ENCODE measurements at places on chromosomes 16 and 17.

DNA sequence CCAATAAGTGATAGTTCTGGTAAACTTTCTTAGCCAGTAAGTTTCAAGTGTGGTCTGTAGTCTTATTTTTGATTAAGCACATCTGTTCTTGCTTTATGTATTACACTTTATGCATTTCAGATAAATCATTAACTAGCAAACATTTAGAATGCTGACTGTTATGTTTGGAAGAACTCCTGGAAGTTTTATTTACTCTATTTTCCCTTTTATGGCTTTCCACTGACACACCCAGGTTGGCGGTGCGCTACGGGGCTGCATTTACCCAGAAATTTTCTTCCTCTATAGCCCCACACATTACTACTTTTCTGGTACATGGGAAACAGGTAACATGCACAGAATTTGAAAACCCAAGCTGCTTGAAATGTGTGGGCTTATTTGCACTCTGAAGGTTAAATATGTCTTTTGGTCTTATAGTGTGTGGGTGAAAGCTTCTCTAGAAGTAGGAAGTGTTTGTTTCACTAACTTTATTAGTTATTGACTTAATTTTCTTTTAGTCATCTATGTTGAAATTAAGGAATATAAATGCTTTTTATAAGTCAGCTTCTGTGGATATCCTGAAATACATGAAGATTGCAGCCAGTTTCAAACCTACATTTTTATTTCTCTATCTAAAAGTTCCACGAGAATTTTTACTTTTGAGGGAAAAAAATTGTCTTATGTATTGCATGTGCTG is 203.7 kb downstream of the PHKB start:
- no peak for DNase-seq

GRCh38 chr17:72938482-72938881 is 154.0 kb downstream of the SLC39A11 start:
- DNase-seq = no peak

- DNase-seq = no peak
These were observed 411.7 kb downstream of the HS3ST3B1 start for GRCh38 chr17:14712611-14713021.

DNA sequence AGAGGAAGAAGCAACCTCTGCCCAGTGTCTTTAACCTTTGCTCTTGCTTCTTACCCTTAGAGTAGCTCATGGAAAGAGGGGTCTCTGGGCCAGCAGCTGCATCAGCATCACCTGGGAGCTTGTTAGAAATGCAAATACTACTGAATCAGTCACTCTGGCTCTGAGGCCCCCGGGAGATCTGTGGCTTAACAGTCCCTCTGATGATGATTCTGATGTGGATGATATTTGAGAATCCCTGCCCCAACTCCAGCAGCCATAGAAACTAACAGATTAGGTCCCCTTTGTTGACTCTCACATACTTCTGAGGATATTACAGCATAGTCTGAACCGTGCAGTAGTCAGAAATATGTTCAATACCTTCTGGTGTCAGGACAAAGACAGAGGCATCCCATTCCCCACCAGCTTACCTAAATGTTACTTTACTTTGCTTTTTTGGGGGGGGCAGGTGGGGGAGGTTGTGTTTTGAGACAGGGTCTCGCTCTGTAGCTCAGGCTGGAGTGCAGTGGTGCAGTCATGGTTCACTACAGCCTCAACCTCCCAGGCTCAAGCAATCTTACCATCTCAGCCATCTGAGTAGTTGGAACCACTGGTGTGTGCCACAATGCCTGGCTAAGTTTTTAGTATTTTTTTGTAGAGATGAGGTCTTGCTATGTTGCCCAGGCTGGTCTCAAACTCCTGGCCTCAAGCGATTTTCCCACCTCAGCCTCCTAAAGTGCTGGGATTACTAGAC is 220.1 kb downstream of the CCDC182 start:
- DNase-seq = no peak

DNA sequence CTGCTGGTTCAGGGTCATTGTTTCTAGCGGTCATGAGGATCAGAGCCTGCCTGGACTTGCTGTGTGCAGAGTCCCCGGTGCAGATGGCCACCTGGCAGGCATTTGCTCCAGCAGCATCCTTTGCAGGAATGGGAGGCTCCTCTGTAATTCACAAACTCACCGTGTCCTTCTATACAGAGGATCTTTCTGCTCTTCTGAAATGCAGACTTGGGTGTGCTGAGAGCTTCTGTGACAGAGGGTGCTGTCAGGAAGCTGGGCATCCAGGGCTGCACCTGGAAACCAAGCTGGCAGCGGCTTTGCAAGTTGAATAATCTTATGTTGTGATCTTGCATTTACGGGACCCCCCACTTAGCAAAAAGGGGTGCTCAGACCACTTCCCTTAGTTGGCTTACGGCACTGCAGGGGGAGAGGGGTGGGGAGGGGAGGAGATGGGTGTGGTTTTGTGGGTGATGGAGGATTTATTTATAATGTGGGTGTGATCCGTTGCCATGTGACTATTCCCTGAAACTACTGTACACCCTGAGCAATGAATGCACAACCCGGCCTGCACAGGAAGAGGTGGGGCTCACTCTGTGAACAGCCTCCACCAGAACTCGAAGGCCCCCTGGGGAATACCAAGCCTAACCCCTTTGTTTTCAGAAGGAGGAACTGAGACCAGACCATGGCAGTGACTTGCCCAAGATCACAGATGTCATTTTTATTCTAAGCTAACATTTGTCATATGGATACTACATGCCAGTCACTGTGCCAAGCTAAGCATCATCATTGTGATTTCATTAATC is 178.3 kb downstream of the PRKCB start:
- DNase-seq = peak; percentile 97

- peak; percentile 48 for DNase-seq
These were observed 40.6 kb downstream of the RAB11FIP4 start for GRCh38 chr17:31431852-31432658.

DNA sequence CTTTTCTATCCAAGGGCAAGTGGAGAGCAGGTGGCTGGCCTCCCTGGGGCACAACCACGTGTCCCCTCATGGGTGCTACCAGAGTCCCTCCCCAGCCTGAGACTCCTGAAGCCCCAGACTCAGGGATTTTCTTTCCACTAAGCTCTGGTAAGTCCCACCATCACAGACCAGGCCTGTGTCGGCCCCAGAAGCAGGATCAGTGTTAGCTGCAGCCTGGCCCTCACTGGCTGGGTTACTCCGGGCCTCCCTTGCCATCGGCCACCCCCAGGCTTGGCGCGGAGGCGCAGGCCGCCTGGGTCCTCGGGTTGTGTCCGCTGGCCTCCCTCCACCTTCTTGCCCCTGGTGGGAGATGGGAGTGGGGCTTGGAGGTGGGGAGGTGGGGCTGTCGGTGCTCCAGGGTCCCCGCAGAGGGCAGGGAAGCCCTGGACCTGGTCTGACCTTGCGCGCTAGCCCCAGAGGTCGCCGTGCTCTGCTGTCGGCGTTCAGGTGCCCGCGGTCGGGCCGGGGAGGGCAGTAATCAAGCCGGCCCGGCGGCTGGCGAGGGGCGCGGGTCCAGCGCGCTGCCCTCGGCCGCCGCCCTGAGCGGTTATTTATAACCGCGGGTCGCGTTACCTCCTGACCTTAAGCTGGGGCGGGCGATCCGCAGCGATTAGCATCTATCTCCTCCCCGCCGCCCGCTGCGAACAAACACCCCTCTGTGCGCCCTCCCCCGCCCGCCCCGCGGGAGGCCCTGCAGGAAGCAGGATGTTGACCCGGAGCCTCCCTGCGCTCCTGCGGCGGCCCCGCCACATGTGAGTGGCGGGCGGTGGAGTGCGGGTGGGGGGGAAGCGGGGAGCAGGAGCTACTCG is 78.1 kb upstream of the TOB1 start:
- peak; percentile 86 for DNase-seq

GRCh38 chr17:46726206-46726605 is 92.3 kb downstream of the WNT3 start:
- no peak for DNase-seq
